T-helper 22 cell (primary cell): ENCODE measurements at places on chromosomes 4 and X.

DNA sequence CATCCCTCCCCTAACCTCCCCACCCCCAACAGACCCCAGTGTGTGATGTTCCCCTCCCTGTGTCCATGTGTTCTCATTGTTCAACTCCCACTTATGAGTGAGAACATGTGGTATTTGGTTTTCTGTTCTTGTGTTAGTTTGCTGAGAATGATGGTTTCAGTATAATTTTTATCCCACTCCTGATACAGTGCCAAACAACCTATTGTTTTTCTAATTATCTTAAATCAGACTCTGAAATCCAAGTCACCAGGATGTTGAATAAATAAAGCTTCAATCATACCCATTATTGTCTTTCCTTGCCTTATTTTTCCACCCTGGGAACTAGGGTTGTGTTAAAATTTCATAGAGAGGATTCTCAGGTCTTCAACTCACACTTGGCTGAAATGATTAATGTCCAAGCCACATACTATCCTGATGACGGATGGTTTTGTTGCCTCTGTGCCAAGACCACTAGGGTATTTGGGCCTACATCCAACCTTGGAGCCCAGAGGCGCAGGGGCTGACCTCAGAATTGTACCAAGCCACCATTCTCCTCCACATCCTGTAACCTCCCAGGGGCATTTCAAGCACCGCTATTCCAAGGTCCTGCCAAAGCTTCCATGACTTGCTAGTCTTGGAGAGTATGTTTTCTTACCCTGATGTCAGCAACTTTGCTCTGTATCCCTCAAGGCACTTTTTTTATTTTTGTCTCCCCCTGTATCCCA, 332.4 kb downstream of the ARHGAP24 start:
- no peak for DNase-seq

DNA sequence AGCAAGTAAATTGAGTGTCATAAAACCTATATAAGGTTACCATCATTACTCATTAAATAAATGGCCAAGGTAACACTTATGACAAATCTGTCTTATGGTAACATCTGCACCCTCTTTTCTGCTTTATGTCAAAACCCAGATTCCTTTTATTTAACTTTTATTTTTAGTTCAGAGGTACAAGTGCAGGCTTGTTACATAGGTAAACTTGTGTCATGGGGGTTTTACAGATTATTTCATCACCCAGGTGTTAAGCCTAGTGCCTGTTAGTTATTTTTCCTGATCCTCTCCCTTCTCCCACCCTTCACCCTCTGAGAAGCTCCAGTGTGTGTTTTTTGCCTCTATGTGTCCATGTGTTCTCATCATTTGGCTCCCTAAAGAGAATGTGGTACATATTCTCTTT, 930.7 kb downstream of the CCSER1 start:
- no peak for DNase-seq

DNA sequence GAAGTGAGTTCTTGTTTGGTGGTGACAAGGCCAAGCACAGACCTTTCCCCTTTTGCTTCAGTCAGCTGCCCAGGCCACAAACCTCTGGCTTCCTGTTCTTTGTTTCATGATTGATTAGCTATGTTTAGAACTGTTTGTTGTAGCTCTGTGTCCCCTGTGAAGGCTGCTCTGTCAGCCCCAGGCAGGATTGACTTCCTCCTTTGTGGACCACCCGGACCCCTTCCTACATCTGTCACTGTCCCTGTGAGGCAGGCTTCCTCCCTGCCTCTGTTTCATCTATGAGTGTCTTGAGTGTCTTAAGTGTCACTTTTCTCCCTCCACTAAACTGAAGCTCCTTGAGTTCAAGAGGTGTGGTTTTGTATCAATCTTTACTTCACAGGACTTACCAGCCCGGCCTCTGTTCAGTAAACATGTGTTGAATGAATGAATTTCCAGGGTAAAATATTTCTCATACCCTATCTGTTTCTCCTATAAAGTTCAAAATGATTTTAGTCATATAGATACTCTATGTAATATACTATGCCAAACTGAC, 83.5 kb downstream of the ZNF674 start:
- DNase-seq = no peak

DNA sequence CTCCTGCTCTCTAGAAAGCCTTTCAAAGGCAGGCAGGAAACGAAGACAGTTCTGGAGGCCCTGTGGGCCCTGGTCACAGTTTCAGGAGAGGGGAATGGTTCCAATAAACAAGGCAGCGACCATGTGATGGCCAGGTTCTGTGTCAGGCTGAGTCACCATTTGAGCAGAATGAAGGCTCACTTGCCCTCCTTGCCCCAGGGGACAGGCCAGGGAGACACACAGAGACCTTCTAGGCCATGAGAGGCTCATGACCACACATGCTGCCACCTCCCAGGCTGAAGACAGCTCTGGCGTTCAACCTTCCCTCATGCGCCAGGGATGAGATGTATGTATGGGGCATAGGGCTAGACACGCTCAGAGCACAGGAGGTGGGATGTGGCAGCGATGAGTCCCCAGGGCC, 22.9 kb upstream of the TRIM2 start:
- DNase-seq = no peak

DNA sequence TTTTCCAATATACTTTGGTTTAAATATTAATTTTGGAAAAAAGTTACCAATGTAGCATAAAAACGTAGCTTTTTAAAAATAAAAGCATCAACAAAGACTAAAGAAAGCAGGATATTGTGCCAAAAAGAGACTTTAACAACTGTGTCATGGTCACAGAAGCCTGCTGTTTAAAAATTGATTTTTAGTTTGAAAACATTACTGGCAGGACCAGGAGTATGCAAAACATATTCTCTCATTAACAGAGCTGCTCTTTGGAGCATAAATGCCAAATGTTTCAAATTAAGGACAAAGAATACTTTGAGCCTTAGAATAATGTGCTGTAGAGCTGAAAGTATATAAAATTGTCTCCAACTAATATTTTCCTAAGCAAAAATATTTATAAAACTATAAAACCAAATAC, 279.0 kb downstream of the ARAP2 start:
- no peak for DNase-seq

- DNase-seq = no peak
Measured at GRCh38 chrX:41184312-41184711, 99.1 kb downstream of the USP9X start.

DNA sequence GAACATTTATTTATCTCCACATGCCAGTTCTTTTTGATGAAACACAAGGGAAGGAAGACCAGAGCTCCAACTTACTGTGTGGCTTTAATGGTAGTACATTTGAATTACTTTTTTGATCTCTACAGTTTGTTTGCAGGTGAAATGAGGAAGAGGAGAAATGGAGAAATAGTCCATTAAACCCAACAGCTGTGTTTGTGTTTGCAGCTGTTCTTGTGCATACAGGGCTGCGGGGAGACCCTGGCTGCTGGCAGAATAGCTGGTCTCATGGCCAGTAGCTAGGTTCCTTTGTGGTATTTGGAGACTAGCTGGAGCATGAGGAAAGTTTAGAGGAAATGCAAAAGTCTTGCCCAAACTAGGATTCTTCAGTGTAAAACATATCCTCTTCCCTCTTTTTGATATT, 374.8 kb downstream of the GPAT3 start:
- no peak for DNase-seq

- DNase-seq = no peak
Measured at GRCh38 chrX:39967348-39967747, 130.4 kb downstream of the BCOR start.

DNA sequence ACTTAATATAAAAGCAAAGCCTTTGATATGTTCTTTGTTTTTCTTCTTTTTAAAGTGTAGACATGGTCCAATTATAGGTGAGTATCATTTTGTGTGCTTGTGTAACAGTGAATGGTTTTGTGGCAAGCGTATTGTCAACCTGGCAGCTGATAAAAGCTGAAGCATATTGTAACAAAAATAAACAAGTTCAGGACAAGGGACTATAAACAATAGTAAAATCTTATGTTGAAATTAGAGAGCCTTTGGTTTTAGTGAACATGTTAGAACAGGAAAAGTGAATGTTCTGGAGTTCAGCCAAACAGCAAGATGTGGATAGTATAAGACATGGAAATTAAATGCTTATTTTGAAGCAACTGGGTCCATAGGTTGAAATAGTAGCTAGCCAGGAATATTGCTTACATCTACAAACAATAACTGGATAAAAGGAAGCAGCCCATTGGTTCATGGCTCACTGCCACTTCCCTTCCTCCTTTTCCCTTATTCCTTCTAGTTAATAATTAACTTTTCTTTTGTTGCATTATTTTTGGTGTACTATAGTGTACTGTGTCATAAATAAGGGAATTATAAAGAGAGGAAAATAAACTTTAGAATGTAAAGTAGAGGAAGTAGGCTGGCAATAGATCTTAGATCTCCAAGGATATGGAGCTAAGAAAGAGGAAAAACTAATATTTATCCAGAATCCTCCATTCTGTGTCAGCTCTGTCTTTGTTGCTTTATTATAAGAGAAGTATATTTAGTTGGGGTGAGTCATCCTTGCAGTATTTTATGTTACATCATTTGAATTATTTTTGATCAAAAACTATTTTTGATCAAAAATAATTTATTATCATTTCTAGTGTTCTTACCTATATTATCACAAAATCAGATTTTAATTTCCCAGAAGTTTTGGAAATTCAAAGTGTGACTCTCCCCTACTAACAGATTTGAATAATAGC, 65.6 kb downstream of the MRPL1 start:
- no peak for DNase-seq

- DNase-seq = no peak
Measured at GRCh38 chr4:82043809-82044137, 330.0 kb downstream of the HNRNPD start.

DNA sequence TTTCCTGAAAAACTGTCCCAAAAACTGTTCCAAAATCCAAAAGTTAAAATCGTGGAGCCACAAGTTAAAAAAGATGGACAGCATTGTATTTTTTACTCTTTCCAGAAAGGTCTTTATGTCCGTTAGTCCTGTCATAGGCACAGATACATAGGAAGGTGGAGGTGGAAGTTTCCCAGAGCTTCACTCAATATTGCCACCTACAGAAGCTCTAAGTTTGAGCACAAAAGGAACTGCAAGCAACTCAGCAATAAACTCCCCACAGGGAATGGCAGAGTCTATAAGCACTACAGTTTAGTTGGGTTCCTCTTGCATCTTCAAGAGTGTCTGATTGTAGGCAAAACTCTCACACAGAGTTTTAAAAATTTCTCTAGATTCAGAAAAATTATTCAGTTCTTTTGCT, 22.0 kb upstream of the UGT2B4 start:
- no peak for DNase-seq

GRCh38 chr4:135197641-135198040, 996.1 kb upstream of the PABPC4L start:
- no peak for DNase-seq

- DNase-seq = no peak
Measured at GRCh38 chrX:82748906-82749505, 759.1 kb upstream of the POU3F4 start.

DNA sequence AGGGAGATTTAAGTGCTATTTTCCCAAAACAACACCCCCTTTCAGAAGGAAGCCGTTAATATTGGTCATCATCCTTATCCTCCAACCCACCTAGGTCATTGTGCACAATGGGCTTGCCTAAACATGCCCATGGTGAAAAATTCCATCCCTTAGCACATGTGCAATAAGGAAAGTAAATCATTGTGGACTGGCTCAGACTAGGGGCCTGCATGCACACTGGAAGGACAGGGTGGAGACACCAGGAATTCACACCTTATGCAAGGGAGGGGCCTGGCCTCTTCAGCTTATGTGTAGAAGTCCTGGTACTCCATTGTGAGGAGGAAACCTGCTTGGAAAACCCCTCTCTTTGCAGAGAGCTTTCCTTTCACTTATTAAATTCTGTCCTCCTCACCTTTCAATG, 311.4 kb upstream of the NDST4 start:
- no peak for DNase-seq

DNA sequence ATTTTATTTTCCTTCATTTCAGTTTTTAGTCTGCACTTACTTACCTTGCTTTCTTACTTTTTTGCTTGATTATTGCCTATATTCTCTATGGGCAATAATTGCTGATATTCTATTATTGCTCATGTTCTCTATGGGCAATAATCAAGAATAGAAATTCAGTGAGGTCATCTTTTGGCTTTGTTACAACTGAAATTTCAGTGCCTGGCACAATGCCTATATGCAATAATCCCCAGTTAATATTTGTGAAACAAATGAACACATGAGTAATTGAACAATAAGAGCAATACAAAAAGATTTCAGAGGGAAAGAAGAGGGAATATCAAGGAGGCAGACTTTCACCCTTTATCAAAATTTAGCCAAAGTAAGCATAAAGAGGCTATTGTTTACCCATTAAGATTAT, 48.6 kb upstream of the ARSJ start:
- no peak for DNase-seq

- DNase-seq = peak; percentile 27
Measured at GRCh38 chr4:71004281-71004851, 10.9 kb downstream of the DCK start.

DNA sequence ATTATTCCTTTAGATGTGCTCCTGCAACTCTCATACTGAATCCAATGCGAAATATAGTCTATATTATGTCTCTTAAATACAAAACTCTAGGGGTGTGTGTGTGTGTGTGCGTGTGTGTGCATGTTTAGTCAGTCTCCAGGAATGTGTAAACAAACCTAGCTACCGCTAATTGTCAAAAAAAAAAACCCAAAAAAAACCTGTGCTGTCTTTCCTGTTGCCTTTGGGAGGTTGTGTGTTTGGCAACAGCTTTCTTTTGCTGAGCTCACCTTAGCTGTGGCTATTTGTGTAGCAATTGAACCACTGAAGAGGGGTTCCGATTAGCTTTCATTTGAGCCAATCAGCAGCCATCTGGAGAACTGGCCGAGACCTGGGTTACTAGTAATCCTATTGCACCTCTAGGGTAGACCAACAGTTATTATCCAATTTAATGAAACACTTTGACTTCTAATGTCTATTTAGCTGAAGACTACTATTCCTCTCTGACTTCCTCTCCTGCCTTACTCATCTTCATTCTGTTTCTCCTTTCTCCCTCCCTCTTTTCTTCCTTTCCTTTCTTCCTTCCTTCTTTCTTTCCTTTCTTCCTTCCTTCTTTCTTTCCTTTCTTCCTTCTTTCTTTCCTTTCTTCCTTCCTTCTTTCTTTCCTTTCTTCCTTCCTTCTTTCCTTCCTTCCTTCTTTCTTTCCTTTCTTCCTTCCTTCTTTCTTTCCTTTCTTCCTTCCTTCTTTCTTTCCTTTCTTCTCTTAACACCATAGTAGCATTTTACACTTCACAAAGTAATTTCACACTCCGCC, 471.1 kb downstream of the GBA3 start:
- no peak for DNase-seq

- no peak for DNase-seq
Measured at GRCh38 chrX:37757082-37757481, 22.8 kb upstream of the CYBB start.

GRCh38 chrX:105114554-105115130, 105.9 kb downstream of the TEX13A start:
- no peak for DNase-seq
